ENCODE measurements at places on chromosomes 5 and 9.

DNA sequence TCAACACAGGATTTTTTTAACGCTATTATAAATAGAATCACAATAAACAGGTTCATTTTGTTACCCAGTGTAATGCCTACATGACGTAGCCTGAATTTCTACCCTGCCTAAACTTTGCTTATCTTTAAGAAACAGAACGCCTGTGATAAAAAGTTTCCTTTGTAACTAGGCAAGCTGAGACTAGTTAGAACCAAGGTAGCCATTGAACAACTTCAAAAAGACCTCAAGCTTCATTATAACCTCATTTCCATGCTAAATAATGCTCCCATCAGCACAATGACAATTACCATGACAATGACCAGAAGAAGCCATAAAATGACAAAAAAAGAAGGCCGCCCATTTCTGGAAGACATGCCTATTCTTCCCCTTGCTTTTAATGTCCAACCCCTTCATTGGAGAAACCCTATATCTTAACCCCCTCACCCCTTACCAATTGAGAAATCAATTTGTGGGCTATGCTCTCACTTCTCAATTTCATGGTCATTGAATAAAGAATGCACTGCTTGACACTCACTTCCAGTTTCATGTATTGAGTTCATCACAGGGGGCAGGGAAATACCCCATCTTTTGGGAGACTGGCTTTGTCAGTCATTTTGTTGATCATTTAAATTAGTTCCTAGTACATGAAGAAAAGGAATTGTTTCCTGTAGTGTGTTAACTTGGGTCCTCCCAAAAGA is 276.8 kb downstream of the MCTP1 start:
- no peak for DNase-seq

GRCh38 chr9:136204838-136205706 is at the start of gene LHX3:
Gene LHX3, minus strand, starts transcription at chr9:136205128. Its CDS starts 116 bp downstream, at chr9:136205012.
- DNase-seq = no peak

DNA sequence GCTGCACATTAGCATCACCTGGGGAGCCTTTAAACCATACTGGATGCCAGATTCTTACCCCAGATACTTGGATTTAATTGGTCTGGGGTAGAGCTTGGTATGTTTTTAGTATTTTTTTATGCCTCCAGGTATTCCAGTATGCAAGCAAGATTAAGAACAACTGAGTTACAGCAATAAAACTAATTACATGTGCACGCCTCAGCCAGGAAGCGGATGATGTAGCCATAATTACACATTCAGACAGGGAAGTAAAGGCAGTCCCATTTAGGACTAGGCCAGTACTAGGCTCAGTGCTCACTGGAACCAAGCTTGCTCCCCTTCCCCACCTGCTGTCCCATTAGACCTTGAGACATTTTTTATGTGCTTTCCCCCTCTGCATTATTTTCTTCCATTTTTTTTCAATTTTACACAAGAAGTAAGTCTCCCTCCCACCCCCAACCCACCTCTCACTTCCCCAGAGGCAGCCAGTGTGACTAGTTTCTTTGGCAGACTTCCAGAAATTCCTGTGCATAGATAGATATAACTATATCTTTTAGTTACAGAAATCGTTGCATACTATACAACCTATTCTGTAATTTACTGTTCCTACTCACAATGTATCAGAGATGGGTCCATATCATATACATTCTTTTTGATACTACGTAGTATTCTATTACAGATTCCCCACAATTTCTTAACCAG is 7.1 kb upstream of the GNAQ start:
- DNase-seq = no peak

- no peak for DNase-seq
Measured at GRCh38 chr5:55923177-55923771, 71.5 kb downstream of the IL6ST start.

DNA sequence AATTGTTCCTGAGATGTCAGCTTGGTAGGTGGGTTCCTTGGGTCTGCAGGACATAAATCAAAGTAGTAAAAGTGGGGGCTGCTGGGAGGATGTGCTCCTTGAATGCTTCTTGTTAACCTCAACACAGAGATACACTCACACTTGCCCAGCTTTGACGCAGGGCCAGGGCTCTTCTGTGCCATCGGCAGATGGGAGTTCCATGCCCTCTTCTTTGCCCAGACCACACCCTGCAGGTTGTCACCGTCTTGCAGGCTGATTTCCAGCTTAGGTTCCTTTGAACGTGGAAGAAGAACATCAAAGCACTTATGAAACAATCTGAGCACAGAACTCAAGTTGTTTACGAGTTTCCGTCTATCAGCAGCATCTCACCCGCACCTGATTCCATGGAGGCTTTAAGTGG is 11.0 kb downstream of the DBH start:
- DNase-seq = no peak

DNA sequence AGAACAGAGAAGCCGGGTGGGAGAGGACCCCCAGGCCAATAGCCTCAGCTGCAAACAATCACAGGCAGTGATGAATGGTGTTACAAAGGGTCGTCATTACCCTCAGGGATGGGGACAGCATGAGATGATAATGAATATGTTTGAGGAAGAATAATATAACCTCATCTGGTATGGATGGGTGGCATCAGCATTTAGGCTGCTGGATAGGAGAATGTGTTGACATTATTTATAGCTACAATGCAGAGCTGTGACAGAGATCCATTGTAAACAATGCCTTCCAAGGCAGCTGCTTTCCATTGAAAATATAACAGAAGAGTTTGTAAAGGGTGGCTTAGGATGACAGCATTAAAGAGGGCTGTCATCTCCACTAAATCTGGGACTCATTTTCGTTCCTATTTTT is 365.5 kb downstream of the KCNN2 start:
- DNase-seq = no peak

- DNase-seq = no peak
Measured at GRCh38 chr9:111429175-111429574, 55.0 kb downstream of the ECPAS start.

GRCh38 chr9:133103183-133103986 is 17.7 kb downstream of the RALGDS start:
- peak; percentile 30 for DNase-seq

GRCh38 chr5:89498699-89499098 is 615.7 kb upstream of the MEF2C start:
- no peak for DNase-seq

- DNase-seq = no peak
Measured at GRCh38 chr5:10886497-10886896, 125.5 kb upstream of the DAP start.

GRCh38 chr5:6937677-6938076 is 224.4 kb downstream of the TENT4A start:
- DNase-seq = no peak

- no peak for DNase-seq
Measured at GRCh38 chr5:125002727-125003598, 256.5 kb upstream of the ZNF608 start.

DNA sequence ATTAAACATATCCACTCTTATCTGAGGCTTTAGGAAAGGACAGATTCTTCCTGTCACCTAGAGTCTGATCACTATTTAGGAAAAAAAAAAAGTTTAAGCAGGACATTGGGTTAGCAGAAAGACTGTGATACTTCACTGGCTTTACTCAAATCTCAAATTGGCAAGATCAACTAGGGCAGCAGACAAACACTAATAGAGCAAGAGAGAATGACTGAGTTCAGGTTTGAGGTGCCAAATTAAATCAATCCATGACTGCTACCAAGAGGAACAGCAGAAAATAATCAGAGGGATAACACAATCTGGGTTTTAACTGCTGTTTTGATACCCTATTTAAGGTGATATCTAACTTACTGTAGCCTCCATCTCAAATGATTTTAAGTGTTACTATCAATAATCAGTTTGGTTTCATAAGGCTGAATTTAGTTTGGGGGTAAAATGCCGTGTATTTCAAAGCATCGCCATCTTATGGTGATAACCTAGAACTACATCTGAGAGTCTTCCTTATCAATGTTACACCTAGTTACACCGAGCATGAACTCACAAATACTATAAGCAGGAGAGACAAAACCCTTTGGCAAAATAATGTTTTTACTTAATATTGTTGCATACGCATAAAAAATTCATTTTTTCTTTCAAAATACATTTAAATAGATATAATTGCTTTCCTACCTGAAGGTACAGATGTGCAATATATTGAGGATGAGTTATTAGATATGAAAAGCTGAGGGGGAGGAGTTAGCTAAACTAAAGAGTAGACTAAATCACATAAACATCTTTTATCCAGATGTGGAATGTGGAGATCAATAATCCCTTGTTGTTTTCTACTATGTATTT is 286.4 kb upstream of the CDH12 start:
- no peak for DNase-seq

DNA sequence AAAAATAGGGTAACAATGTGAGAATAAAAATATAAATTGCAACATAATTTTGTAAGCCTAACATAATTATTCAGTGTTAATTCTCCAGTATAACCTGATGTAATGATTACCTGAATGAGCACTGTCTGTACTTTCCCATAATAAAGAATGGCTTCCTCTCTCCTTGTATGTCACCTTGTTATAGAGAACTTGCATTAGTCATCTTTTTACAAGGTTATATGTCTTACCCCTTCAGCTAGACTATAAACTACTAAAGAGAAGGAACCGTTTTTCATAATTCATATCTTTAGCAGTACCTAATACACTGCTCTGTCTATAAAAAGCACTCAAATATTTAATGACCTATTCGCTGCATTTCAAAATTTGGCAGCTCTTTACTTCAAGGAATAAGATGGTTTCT is 19.8 kb downstream of the STRBP start:
- no peak for DNase-seq

DNA sequence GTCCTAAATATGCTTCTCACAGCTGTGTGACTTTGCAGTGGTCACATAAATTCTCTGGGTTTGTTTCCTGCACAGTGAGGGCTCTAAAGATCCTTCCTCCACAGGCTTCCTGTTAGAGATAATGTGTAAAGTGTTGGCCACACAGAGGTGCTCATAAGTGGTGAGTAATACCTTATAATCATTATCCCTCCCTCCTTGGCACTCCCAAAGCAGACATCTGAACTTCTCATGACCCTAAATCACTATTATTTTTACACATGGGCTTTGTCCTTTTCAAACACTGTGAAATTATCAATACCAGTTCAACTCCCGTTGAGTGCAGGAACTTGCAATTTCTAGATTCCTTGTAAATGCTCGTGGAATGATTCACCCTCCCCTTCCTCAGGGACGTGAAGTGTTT is 100.2 kb downstream of the BRINP1 start:
- no peak for DNase-seq

GRCh38 chr9:68643901-68644809 is 60.9 kb upstream of the PIP5K1B start:
- no peak for DNase-seq

GRCh38 chr9:126705767-126706697 is 92.3 kb downstream of the LMX1B start:
- peak; percentile 25 for DNase-seq

DNA sequence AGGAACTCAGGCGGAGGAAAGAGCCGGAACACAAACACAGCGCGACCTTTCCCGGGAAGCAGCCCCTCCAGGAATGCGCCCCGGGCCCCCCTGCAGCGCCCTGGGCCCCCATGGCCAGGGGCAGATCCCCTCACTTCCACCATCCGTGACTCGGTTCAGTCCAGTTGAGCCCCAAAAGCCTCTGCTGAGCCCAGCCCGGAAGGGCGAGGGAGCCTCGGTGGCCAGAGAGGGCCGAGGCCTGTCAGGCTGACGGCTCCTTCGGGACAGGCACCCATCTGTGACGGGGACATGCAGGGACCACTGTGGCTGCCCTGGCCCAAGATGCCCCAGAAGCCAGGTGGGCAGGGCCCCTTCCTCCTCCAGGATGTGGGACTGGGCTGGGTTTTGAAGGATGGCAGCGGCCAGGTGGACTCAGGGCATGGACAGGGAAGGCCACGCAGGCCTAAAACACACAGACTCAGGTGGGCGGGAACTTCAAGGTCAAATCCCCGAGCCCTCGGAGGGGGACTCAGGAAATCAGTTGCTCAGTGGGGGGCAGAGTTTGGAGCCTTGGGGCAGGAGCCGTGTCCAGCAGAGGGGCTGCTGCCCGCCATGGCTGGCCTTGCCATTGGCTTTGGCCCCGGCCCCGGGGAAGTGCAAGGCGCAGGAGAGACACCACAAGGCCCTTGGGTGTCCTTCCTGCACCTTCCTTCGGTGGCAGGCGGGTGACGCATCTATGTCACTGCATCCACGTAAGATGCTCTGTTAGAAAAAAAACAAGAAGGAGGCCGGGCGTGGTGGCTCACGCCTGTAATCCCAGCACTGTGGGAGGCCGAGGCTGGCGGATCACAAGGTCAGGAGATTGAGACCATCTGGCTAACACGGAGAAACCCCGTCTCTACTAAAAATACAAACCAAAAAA is 29.7 kb upstream of the ABO start:
- DNase-seq = no peak

GRCh38 chr5:154203798-154204578 is 13.5 kb downstream of the GALNT10 start:
- no peak for DNase-seq

DNA sequence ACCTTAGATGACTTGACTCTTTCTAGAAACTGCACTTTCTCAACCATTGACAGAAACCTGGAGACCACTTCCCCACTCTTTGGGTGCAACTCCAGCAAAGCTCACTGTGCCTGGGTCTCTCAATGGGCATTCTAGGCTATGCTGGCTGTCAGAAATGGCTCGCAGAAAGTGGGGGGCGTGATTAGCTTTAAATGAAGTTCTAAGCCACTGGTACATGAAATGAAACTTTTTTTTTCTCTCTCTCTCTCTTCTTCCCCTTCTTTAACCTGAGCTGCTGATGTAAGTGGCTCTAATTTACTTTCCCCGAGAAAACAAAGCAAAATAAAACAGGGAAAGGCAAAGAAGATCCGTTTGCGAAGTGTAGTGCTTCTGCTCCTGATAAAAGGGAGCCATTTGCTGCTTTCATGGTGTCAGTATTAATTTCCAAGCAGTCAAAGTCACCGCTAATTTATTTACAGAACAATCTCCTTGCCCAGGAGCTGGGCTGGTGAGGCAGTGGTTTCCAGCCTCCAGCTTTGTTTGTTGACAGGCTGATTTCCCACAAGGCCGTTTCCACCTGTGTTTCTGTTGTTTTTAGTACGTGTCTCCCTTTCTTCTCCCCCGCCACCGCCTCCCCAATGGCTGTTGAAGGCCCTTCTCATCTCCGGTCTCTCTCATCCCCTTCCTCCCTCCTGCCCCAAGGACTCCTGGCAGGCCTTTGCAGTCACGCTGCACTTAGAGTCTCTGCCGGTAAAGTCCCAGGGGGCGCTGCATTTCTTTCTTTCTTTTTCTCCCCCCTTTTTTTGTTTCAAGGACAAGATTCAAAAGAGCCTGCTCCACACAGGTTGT is 422.9 kb downstream of the EBF1 start:
- no peak for DNase-seq

- DNase-seq = peak; percentile 47
Measured at GRCh38 chr9:112248722-112249121, 73.6 kb upstream of the SUSD1 start.

- peak; percentile 96 for DNase-seq
Measured at GRCh38 chr5:141603923-141604717, 14.7 kb downstream of the DIAPH1 start.

- DNase-seq = no peak
Measured at GRCh38 chr5:1967736-1968135, 85.0 kb upstream of the IRX4 start.

DNA sequence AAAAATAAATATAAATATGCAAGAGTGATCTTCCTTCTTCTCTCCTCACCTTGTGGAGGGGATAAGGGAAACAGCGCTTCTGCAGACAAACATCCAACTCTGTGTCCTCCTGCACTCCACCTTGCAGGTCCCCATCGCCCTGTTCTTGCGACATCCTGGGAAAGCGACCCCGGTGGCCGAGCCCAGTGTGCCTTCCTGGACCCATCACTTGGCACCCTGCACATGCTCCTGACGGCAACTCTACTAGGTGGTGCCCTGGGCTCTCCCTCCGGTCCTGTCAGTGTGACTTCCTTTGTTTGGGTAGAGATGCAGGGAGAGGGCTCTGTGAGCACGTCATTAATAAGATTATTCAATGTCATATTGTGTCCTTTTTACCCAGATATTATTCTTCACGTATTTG is 266.0 kb upstream of the ADAMTS16 start:
- no peak for DNase-seq

All from AG10803 (cell line).